ENCODE measurements at places on chromosomes 13 and 19.
A peak's percentile ranks its signal among the peaks of the same experiment; 100 is the strongest.

DNA sequence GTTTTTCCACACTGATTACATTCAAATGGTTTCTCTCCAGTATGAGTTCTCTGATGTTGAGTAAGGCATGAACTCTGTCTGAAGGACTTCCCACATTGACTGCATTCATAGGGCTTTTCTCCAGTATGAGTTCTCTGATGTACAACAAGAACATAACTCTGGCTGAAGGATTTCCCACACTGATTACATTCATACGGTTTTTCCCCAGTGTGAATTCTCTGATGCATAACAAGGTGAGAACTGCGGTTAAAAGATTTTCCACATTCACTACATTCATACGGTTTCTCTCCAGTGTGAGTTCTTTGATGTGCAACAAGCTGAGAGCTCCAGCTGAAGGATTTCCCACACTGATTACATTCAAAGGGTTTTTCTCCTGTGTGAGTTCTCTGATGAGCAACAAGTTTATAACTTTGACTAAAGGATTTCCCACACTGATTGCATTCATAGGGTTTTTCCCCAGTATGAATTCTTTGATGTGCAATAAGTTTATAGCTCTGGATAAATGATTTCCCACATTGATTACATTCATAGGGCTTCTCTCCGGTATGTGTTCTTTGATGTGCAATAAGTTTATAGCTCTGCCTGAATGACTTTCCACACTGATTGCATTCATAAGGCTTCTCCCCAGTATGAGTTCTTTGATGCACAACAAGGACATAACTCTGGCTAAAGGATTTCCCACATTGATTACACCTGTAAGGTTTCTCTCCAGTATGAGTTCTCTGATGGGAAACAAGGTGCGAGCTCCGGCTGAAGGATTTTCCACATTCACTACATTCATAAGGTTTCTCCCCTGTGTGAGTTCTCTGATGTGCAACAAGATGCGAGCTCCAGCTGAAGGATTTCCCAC, 23.5 kb downstream of the ZNF180 start:
- no peak for DNase-seq
- no peaks in the 10 kb centered on the region for H3K4me1 ChIP-seq
- no peak overlapping the region for H3K27ac ChIP-seq

- H3K27ac ChIP-seq, result no peak overlapping the region
- no peak for DNase-seq
- no peaks in the 10 kb centered on the region for H3K4me1 ChIP-seq
- H3K4me3 ChIP-seq, result no peak overlapping the region
- H3K27me3 ChIP-seq, result no peaks in the 10 kb centered on the region
Measured at GRCh38 chr13:113566227-113566561, 18.4 kb upstream of the TFDP1 start.

GRCh38 chr19:30288911-30289310, 83.3 kb upstream of the ZNF536 start:
- H3K4me1 ChIP-seq, result no peaks in the 10 kb centered on the region
- no peaks in the 10 kb centered on the region for H3K27me3 ChIP-seq
- no peaks in the 10 kb centered on the region for H3K36me3 ChIP-seq
- H3K27ac ChIP-seq, result no peak overlapping the region
- H3K4me3 ChIP-seq, result no peak overlapping the region
- DNase-seq, result no peak

- H3K36me3 ChIP-seq, result no peaks in the 10 kb centered on the region
- DNase-seq, result no peak
- no peaks in the 10 kb centered on the region for H3K4me1 ChIP-seq
- no peak overlapping the region for H3K27ac ChIP-seq
Measured at GRCh38 chr13:39956036-39956435, 300.6 kb downstream of the COG6 start.

GRCh38 chr19:44714597-44715169, 15.7 kb downstream of the CEACAM16 start:
- H3K27me3 ChIP-seq, result peaks cover 4% of the 10 kb centered on the region
- DNase-seq, result no peak
- no peak overlapping the region for H3K27ac ChIP-seq
- H3K4me3 ChIP-seq, result no peak overlapping the region
- H3K36me3 ChIP-seq, result no peaks in the 10 kb centered on the region

- no peak for DNase-seq
- no peak overlapping the region for H3K27ac ChIP-seq
- H3K27me3 ChIP-seq, result no peaks in the 10 kb centered on the region
- H3K36me3 ChIP-seq, result no peaks in the 10 kb centered on the region
Measured at GRCh38 chr19:16444269-16444600, 27.5 kb downstream of the EPS15L1 start.

GRCh38 chr19:1167687-1168571, 6.1 kb downstream of the SBNO2 start:
- no peak for DNase-seq
- no peak overlapping the region for H3K27ac ChIP-seq
- peaks cover 23% of the 10 kb centered on the region for H3K36me3 ChIP-seq
- no peaks in the 10 kb centered on the region for H3K27me3 ChIP-seq
- H3K4me3 ChIP-seq, result no peak overlapping the region
- peaks cover 14% of the 10 kb centered on the region for H3K4me1 ChIP-seq

GRCh38 chr19:34732612-34733211, 1.3 kb upstream of the ZNF181 start:
- H3K27me3 ChIP-seq, result no peaks in the 10 kb centered on the region
- peaks cover 13% of the 10 kb centered on the region for H3K4me1 ChIP-seq
- H3K4me3 ChIP-seq, result peak overlapping the region; percentile 59
- peak overlapping the region; percentile 94 for H3K27ac ChIP-seq

Measured in tibial artery (tissue), 4 donors.